Activated CD4-positive, CD25-positive, alpha-beta regulatory T cell (primary cell): ENCODE measurements at places on chromosomes 5 and 9.

DNA sequence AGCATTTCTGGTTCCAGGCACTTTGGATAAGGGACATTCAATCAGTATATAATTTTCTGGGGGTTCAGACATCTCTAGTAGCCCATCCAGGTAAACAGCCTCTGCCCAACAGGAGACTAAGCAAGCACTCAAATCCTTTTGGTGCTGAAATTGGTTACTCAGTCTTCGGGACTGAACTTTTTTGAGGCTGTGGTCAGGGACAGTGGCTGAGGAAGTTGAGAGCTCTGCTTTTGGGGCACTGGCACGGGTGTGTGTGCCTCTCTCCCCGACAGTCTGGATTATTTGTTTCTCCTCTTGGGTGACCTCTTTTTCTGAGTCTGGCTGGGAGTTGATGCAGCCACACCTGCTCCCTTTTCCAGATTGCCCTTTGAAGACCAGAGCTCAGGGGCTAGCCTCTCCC, 47.6 kb downstream of the ACER2 start:
- DNase-seq: no peak

- DNase-seq: no peak
Observed at GRCh38 chr5:180495292-180495691, 1.1 kb downstream of the CNOT6 start.

DNA sequence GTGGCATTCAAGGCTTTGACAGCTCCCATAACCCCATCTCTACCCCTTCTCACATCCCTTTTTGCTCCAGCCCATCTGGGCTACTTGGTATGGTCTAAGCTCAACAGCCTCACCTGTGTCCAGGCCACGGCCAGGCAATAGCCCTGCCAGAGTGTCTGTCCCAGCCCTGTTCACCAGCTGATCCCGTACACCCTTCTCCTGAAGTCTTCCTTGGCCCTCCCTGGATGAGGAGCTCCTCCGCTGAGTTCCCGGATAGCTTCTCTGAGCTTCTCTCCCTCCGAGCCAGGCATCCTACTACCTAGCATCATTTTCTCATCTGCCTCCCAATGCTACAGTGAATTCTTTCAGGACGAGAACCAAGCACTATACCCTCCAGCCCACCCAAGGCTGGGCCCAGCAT, 208.2 kb downstream of the DAB2IP start:
- no peak for DNase-seq

- DNase-seq: no peak
Observed at GRCh38 chr5:5009240-5009639, 130.9 kb upstream of the ADAMTS16 start.

GRCh38 chr5:75694781-75695180, 22.5 kb downstream of the POC5 start:
- DNase-seq: no peak

DNA sequence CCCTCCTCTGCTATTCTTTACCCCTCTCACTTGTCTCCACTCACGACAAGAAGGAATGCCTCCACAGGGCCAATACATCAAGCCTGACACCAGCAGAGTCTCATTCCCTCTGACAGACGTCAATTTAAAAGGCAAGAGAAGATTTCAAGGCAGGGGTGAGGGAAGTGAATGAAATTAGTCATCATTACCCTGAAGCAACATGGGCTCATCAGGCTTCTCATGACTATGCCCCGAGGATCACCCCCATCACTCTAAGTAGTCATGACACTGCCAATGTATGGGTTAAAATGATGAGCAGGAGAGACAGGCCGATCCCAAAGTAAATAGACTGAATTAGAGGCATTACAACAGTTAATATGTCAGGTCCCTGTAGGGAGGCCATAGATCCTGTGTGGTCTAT, 504.4 kb downstream of the TLE4 start:
- DNase-seq: no peak

GRCh38 chr9:95725045-95725444, 150.4 kb upstream of the ERCC6L2 start:
- no peak for DNase-seq

DNA sequence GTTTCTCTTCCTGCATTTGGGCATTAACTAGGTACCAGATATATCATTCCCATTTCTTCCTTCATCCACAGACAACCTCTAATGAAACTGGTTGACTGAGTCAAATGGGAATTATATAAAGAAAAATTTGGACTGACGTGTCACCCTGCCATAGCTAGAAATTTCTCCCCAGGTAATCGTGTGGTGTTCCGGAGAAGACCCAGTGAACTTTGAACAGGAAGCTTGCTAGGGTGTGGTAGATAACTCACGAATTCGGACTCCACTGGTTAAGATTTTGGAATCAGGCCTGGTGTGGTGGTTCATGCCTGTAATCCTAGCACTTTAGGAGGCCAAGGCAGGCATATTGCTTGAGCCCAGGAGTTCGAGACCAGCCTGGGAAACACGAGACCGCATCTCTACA, 114.3 kb upstream of the OTULINL start:
- DNase-seq: no peak

DNA sequence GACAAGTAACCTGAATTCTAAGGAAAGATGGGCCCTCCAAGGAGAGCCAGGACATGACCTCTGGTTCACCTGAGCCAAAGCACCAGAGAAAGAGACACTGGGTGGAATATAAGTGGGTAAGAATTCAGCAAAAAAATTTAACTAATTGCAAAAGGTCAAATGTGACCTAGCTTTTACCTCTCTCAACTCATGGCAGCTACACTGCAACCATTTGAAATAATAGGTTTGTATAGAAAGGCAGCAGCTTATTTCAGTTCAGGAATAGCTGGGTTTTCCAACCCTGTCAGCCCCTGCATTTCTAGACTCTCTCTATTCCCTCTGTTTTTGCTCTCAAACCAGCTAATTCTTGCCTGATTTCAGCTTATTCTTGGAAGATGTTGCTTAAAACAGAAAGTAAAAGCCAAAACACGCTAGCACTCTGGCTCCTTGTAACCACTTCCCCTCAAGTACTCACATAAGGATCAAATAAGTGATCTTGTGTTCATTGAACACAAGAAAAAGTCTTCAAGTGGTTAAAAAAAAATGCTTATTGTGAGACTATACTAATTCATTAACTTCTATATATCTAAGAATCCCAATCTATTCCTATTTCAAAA, 101.1 kb upstream of the NR4A3 start:
- no peak for DNase-seq
